HL-60 (cell line): ENCODE measurements at places on chromosomes 3 and 15.

GRCh38 chr3:98744283-98744682 is 18.9 kb upstream of the ST3GAL6 start:
- no peak for DNase-seq

DNA sequence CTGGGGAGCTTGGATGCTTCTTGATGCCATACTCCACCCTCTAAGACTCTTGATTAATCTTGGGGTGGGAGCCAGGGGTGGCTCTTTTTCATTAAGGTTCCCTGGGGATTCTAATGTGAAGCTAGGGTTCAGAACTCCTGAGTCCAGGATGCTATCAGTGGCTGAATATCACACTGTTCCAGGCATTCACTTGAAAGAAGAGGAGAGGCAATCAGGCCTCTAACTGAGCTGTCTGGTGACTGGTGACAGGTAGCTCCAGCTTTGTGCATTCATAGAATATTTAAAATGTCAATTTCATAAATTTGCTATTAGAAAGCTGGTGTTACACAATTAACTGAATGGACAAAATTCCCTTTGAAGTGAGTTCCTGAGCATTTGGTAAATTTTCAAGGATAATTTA is 139.0 kb downstream of the CHDH start:
- DNase-seq = no peak

DNA sequence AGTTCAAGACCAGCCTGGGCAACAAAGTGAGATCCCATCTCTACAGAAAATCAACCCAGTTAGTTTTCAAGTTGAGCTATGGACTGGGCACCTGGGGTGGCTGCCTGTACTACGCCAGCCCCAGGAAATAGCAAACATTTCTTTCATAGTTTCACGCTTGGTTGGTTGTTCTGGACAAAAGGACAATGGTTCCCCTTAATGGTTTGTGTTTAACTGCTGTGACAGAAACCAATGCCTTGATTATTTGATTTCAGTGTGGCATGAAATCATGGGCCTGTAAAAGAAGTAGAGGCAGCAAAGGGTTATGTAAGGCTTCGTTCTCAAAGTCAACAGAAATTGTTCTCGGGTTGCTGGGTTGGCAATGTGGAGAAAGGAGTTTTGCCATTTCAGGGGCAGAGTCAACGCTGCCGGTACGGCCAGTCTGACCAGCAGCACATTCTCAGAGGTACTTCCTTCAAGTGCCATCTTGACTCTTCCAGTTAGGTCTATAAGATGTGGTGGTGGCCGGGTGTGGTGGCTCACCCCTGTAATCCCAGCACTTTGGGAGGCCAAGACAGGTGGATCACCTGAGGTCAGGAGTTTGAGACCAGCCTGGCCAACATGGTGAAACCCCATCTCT is 12.7 kb downstream of the LCMT2 start:
- DNase-seq = no peak

GRCh38 chr3:174862666-174863065 is 3.5 kb downstream of the NAALADL2 start:
- no peak for DNase-seq

- peak; percentile 86 for DNase-seq
These were observed 5.5 kb downstream of the CSRNP1 start for GRCh38 chr3:39147711-39148434.

GRCh38 chr3:43018246-43018645 is 39.1 kb downstream of the GASK1A start:
- no peak for DNase-seq

DNA sequence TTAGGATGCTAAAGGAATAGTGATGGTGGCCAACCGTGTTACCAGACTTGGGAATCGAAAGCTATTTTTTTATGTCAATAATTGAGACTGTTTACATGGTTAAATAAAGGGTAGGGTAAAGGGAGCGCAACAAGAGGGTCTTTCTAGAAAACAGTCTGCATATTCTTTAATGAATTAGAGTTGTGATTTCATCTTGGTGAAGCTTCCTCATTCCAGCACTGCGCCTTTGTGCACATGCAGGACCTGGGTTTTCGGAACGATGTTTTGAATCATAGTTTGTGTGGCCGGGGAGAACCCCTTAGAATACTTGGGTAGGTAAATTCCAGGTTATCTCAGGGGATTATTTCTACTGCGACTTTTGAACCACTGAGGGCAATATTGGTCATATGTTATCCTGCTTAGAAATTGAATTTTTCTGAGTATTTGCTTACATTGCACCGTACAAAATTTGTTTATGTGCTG is 1.3 kb downstream of the PIK3CA start:
- peak; percentile 47 for DNase-seq

DNA sequence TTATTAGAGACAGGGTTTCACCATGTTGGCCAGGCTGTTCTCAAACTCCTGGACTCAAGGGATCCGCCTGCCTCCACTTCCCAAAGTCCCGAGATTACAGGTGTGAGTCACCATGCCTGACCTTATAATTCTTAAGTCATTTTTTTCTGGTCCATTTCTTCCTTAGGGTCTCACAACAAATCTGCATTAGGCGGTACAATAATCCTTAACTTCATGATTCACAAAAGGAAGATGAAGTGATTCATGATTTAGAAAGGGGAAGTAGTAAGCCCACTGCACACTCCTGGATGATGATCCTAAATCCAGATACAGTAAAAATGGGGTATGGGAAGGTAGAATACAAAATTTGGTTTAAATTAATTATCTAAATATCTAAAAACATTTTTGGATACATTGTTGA is 45.0 kb upstream of the TKT start:
- DNase-seq = no peak

DNA sequence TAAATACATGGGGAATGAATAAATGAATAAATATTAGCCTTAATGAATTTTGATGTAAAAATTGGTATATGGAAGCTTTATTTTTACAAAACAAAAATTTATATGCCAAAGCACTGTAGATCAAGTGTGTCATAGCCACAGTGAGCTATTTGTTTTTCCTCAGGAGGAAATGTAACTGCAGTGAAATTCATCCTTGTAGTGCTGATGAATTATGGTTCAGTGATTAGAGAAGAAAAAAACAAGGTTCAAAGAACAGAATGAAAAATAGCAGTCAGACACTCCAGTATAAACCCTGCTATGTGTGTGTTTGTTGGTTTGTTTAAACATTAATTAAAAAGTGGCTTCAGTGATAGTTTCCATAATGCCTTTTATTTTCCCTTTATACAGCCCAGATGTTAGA is 228.0 kb upstream of the GPR149 start:
- DNase-seq = no peak

- DNase-seq = no peak
These were observed 53.7 kb downstream of the PDIA5 start for GRCh38 chr3:123120573-123120972.

- no peak for DNase-seq
These were observed 28.4 kb downstream of the RBM5 start for GRCh38 chr3:50117120-50117519.

DNA sequence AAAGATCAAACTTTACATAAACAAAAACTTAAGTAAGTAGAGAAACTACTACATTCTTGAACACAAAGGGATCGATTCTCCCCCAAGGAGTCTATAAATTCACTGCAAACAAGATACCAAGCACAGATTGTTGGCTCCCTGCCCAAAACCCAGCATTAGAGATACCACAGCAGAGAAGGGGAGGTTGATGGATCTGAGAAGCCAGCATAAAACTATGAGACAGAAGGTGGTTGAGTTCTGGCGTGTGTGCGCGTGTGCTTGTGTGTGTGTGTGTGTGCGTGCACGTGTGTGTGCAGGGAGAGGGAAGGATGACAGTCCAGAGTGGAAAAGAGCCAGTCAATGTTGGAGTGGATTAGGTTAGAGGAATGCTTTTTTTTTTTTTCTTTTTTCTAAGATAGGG is 143.2 kb upstream of the PRR20G start:
- no peak for DNase-seq

DNA sequence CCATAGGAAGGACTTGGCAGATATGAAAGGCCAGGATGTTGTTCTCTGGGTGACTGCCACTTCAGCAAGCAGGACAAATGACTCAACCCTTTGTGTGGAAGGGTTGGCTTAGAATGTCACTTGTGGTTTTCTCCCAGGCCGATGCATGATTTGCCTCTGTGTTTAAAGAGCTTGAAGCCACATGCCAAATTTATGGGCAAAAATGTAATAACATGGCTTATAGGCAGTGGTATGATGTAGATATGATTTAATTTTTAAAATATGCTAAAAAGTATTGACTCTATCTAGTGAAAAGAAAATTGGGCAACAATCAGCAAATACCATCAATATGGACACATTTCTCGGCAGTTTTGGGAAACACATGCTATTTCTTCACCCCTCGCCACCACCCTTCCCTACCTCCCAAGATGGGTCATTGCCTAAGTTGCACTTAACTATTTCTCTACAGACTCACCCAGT is 114.6 kb downstream of the CYP19A1 start:
- peak; percentile 63 for DNase-seq

DNA sequence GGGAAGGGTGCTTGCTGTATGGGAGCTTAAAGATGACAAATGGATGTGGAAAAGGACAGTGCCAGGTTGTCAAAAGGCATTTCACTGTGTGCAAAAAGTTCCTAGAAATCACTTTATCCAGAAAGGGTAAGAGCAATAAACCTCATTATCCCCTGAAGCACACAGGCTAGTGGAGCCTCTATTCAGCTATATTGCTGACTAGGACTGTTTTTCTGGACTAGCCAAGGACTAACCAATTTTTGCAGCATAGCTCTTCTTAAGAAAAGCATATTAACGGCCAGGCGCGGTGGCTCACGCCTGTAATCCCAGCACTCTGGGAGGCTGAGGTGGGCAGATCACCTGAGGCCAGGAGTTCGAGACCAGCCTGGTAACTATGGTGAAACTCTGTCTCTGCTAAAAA is 64.8 kb downstream of the MLH1 start:
- no peak for DNase-seq

GRCh38 chr3:82595530-82595929 is 834.1 kb upstream of the GBE1 start:
- DNase-seq = no peak

DNA sequence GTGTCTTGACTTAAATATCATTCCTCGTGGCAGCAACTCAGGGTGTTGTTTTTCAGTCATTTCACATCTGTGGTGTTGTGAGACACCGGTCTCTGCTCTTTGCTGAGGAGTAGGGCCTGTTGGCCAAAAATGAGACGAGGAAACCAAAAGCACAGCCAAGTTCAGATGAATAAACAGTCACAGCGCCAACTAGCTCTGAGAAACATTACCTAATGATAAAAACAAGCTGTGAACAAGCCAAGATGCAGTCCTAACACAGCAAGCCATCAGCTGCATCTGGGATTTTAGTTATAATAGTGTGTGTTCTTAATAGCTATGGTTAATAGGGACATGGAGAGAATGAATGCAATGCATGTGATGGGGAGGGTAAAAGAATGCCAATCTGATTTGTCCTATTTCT is 843.4 kb upstream of the DPPA4 start:
- DNase-seq = no peak

- no peak for DNase-seq
These were observed 162.4 kb downstream of the ATG7 start for GRCh38 chr3:11434563-11435096.

- no peak for DNase-seq
These were observed 20.7 kb upstream of the TIMP4 start for GRCh38 chr3:12179441-12179840.

- DNase-seq = no peak
These were observed 34.8 kb downstream of the FAM3D start for GRCh38 chr3:58631742-58632141.

- no peak for DNase-seq
These were observed 764.4 kb upstream of the NECTIN3 start for GRCh38 chr3:110307065-110307809.

- no peak for DNase-seq
These were observed 74.7 kb downstream of the MAGI1 start for GRCh38 chr3:65963787-65964677.

- no peak for DNase-seq
These were observed 123.9 kb downstream of the ANO10 start for GRCh38 chr3:43497905-43498365.

- no peak for DNase-seq
These were observed 7.4 kb upstream of the GSK3B start for GRCh38 chr3:120101624-120102023.

- peak; percentile 5 for DNase-seq
These were observed 148.9 kb downstream of the GREM1 start for GRCh38 chr15:32866454-32867312.

- DNase-seq = no peak
These were observed 221.1 kb upstream of the TLE3 start for GRCh38 chr15:70318594-70319465.

- no peak for DNase-seq
These were observed 6.3 kb upstream of the BHLHE40 start for GRCh38 chr3:4972652-4973643.

DNA sequence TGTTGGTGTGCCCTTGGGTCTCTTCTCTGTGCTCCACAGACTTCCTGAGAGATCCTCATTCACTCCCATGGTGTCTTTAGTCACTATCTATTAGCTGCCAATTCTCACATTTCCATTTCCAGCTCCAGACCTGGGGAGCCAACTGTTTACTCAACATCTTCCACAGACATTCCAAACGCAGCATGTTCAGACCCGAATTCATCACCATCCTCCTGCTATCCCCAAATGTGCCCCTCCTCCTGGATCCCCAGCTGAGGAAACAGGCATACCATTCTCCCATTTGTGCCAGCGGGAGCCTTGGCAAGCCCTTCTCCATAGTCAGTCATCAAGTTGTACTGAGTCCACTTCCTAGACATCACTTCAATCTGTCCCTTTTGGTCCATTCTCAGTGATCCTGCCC is 67.1 kb downstream of the TAMM41 start:
- DNase-seq = no peak

GRCh38 chr3:143875546-143875945 is 27.3 kb upstream of the SLC9A9 start:
- no peak for DNase-seq

DNA sequence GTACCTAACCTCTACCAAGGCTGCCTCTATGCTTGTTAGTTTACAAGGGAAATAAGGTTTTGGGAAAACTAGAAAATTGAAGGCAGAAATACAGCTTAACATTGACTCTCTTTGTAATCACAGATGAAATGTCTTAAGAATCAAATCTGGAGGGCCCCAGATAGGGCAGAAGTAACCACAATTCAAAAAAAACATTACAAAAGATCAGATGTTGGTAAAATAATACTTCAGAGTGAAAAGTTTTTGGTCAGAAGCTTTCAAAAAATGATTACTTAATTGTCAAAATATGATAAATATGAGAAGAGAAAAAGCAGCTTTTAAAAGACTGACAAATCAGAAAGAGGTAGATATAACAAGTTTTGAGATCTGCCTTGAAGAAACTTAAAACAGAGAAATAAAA is 425.1 kb upstream of the NECTIN3 start:
- DNase-seq = no peak

- DNase-seq = no peak
These were observed 113.3 kb downstream of the SMAD6 start for GRCh38 chr15:66815318-66815717.

GRCh38 chr3:134709561-134710312 is 58.9 kb upstream of the KY start:
- DNase-seq = no peak

GRCh38 chr3:75295013-75295412 is 369.1 kb upstream of the FRG2C start:
- no peak for DNase-seq

- no peak for DNase-seq
These were observed 749.2 kb downstream of the NAALADL2 start for GRCh38 chr3:175608356-175608755.

- no peak for DNase-seq
These were observed 8.6 kb downstream of the ATP13A4 start for GRCh38 chr3:193546129-193546528.
